ENCODE measurements at places on chromosomes 3 and 15. TPM values are rescaled to one million over a fixed set of nuclear protein-coding genes. Genes with fewer than 3 reads are reported as not detected.

KIF15 gene
- total RNA-seq = 0.20 TPM

BMF gene
- 2.2 TPM for total RNA-seq

IMPG2 gene
- total RNA-seq = 0.05 TPM

LRRIQ4 gene
- not detected for total RNA-seq

LDHAL6B gene
- not detected for total RNA-seq

DNA sequence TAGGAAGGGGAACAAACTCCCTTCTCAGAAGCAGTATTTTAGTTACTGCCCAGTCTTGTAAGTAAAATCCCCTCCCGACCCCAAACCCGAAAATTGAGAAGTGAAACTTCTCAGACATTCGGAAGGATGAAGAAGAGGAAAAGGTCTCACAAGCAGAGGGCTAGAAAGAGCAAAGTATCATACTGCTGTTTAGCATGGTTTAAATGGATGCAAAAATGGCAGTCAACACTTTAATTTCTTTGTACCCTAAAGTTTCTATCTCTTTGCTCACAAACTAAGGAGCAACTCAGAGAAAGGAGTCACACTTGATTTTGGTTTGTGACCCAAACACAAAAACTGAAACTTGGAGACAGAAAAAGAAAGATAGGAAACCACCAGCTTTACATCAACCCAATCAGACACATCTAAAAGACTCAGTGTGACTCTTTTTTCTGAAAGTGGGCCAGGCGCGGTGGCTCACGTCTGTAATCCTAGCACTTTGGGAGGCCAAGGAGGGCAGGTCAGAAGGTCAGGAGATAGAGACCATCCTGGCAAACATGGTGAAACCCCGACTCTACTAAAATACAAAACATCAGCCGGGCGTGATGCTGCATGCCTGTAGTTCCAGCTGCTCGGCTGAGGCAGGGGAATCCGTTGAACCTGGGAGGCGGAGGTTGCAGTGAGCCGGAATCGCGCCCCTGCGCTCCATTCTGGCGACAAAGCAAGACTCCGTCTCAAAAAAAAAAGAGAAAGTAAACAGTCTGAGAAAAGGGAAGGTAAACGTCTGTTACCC is 63.2 kb upstream of the ATP11B start:
- no peak for DNase-seq

GRCh38 chr3:155605571-155605970 is 139.3 kb downstream of the PLCH1 start:
- peak; percentile 82 for DNase-seq

- no peak for DNase-seq
These were observed 228.0 kb downstream of the UACA start for GRCh38 chr15:70535071-70535954.

DNA sequence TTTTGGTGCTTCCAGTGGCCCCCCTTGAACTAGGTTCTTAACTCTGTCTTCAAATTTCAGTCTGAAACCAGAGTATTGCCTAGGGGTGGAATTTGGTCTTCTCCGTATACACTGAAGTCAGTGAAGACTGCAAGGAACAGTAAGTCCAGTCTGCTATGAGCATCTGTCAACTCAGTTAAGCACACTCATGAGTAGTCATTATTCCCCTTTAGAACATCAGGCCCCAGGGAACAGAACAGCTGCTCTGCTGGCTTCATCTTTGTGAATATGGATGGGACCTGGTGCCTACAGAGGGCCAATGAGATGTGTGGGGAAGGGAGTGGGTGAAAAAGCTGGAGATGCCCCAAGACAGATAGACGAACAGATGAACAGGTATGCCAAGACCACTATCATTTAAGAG is 85.2 kb upstream of the PRR23C start:
- DNase-seq = no peak

- DNase-seq = no peak
These were observed 200.1 kb upstream of the GAP43 start for GRCh38 chr3:115423170-115423569.

- no peak for DNase-seq
These were observed 113.8 kb upstream of the EPHA6 start for GRCh38 chr3:96700322-96701315.

DNA sequence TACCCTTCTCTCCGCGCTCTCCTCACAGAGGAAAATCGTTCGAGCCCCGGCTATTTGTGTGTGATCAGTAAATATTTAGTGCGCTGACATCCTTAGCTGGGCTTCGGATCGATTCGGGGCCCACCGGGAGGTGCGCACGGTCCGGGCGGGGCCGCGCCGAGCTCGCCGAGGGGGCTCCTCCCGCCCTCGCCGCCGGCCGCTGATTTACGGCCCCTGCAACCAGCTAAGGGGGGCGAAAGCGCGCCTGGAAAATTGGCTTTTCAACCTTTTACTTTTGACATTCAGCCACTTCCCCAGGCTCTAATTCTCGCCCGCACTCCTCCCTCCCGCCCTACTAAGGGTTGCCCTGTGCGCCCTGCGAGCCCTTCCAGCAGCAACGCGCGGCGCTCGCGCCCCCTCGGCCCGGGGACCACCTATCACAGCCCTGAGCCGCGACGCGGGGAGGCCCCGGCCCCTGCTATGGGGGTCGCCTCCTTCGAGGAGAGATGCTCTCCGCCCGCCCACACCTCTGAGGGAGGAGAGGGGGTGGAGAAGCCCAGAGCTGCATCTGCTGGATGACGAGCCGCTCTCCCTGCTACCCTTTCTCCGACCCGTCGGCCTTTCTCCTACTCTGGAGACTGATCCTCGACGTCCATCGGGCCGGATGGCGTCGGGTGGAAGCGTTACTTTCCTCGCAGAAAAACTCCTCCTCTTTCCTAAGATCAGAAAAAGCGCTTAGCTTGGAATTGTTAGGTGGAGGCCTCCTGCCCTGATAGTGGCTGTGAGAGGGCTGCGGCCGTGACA is 7.8 kb upstream of the NR2F2 start:
- no peak for DNase-seq

DNA sequence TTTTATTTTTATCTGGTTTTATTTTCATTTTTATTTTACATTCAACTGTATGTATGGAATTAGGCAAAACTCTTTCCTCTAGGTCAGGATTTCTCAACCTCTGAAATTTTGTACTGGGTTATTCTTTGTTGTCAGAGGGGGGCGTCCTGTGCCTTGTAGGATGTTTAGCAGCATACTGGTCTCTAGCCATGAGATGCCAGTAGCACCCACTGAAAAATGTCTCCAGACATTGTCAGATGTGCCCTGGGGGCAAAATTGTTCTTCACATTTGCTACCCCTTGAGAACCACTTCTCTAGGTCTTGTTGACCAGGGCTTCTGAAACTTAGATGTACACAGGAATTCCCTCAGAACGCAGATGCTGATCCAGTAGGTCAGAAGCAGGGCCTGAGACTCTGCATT is 5.4 kb downstream of the CHRNA5 start:
- no peak for DNase-seq

- DNase-seq = no peak
These were observed 575 bp upstream of the PCYT1A start for GRCh38 chr3:196288141-196288460.

DNA sequence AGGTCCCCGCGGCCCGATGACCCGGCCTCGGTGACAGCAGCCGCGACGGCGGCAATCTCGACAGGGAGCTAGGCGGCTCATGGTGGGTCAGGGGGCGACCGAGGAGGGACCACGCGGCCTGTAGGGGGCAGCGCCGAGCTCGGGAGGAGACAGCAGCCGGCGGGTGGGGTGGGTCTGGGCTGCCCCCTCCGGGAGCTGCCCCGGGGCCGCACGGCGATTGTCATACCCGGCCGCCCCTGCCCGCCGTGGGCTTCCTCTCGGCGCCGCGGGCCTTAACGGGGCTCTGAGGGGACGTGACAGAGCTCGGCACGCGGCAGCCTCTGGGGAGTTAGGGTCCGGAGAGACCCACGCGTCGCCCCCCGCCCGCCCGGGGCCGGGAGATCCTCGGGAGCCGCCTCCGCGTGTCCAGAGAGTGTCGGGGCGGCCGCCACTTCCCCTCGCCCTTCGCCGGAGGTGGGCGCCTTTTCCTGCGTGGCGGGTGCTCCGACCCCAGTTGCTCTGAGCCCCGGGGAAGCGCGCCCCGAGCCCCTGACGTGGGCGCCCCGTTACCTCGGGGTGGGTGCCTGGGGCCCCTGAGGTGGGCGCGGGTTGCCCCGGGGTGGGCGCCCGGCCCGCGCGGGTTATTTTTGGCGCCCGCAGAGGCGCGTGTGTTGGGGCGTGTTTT is 539 bp upstream of the PLCL2 start:
- peak; percentile 77 for DNase-seq

DNA sequence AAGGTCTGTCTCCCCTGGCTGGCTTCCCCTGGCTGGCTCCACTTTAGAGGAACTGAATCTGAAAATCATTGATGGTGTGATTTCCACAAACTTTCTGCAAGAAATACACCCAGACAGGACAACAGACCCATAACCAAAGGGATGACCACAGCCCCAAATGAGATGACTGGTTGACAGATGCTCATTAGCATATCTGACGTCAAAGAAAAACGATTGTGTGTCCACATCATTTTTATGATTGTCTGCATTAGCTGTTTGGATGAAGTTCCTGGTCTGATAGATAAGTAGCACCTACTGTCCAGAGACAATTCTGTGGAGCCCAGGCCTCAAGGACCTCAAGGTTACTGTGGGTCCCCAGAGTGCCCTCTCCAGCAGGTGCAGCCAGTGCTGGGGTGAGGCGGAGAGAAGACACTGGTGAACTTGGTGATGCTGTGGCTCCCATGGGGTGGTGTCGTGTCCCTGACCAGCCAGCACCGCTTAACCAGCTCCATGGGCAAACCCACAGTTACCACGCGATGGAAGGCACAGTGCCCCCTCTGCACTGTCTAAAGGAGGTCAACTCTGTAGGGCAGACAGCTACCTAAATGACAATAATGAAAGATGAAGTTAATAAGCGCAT is 127.4 kb downstream of the NSMCE3 start:
- no peak for DNase-seq

DNA sequence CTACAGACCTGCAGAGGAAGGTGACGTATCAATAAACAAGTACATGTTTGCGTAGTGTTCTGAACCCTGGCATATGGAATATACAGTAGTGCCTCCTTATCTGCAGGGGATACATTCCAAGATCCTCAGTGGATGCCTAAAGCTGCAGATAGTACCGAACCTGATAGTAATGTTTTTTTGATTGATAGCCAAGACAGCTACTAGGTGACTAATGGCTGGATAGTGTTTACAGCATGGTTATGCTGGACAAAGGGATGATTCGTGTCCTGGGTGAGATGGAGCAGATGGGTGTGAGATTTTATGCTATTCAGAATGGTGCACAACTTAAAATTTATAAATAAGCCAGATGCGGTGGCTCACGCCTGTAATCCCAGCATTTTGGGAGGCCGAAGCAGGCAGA is 55.8 kb upstream of the IGF2BP2 start:
- no peak for DNase-seq

GRCh38 chr3:170560717-170561382 is 25.0 kb downstream of the SLC7A14 start:
- DNase-seq = no peak

Data from right lobe of liver (tissue), 6 donors.